Cerebellar cortex (tissue), 1 donor: ENCODE measurements at places on chromosomes 3 and 15.

- DNase-seq = no peak
Observed at GRCh38 chr15:92981333-92981732, 81.2 kb downstream of the CHD2 start.

DNA sequence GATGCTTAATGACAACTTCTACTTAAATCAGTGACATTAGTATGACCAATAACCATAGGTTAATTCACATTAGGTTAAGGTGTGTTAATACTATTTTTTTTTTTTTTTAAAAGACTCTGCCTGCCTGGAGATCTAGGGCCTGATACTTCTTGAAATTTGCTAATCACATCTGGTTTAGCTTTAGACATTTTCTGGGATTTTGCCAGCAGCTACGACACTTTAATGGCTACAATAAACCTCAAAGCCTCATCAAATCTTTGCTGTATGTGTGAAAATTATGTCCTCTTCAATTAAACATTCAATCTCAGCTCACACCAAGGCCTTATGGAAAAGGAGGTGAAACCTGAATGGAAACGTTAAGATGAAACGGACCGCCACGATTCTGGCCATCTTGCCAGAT is 167.9 kb downstream of the GREM1 start:
- DNase-seq = no peak

DNA sequence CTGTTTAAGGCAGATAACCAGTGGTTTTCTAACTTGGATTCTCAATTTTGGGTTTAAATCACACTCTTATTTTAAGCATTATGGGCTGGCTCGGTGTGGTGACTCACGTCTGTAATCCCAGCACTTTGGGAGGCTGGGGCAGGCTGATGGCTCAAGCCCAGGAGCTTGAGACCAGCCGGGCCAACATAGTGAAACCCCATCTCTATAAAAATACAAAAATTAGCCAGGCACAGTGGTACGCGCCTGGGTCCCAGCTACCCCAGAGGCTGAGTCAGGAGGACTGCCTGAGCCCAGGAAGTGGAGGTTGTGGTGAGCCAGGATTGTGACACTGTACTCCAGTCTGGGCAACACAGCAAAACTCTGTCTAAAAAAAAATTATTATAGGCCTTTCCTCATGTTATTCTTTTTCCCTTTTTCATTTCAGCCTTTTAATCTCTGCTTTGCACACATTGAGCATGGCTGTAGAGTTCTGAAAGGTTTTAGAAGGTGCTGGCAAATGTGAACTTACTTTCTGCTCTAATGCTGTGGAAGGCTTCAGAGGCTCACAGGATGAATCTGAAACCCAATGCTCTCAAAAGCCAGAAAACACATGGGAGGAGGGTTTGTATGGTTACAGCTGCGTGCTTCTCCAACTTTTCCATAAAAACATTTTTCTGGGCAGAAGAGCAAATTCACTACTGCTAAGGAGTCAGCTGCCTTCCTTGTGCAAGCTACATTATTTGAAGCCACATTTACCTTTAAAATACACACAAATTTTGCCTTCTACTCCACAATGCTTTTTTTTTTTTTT is 32.5 kb downstream of the CHAC1 start:
- no peak for DNase-seq

- no peak for DNase-seq
Observed at GRCh38 chr3:9214185-9214584, 35.3 kb downstream of the SRGAP3 start.

DNA sequence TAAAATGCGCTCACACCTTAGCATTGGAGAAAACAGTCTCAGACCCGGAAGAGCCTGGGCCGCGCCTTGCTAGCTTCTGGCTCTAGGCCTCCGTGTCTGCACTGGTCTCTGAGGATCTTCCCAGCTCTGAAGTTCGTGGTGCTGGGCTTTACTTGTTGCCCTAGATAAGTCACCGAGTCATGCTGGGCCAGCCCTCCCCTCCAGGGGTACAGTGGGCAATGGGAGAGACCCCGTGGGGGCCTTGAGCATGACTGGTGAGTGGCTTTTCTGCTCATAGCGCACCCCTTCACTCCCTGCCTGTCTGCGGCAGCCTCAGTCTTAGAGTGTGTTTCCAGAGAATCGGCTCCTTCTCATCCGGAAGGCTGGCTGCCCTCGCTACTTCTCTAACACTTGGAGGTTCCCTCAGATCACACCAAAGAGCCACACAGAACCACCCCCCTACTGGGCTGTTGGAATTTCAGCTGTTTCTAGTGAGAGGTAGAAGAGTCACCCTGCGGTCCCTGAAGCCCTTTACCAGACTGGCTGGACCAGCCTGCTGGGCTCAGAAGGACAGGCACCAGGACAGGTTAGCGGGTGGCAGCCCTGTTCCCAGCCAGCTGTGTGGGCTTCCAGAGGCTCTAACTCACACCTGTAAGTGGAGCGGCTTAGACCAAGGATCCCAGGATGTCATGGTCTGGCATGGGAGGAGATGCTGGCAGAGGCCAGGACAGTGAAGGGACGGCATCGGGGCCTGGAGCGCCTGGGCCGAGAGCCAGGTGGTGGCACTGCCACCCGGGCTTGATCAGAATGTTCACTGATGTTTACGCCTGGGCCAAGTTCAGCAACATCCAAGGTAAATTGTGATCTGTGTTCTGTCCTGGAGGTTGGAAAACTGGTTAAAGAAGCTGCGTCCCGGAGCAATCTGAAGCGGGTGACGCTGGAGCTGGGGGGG is 17.9 kb downstream of the ALDH1A3 start:
- DNase-seq = no peak

- DNase-seq = no peak
Observed at GRCh38 chr3:46742992-46743585, 25.4 kb upstream of the PRSS50 start.

- DNase-seq = no peak
Observed at GRCh38 chr3:154602241-154602640, 172.3 kb upstream of the GPR149 start.

DNA sequence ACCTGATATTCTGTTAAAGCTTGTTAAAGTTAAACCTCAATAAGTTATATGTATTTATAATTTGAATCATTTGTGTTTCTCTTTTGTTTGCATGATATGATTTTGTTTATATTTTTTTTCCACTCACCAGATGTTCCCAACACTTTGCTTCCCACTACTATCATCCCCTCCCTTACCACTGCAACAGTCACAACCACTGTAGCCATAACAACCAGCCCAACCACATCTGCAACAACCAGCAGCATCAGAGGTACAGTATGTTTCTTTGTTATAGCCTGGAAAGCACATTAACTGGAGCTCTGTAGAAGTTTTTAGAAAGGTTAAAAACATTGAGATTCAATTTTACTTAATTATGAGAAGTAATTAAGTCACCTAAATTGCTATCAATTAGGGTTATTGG is 1011.9 kb downstream of the VGLL3 start:
- DNase-seq = no peak

- no peak for DNase-seq
Observed at GRCh38 chr15:73393336-73393735, 24.6 kb upstream of the HCN4 start.

DNA sequence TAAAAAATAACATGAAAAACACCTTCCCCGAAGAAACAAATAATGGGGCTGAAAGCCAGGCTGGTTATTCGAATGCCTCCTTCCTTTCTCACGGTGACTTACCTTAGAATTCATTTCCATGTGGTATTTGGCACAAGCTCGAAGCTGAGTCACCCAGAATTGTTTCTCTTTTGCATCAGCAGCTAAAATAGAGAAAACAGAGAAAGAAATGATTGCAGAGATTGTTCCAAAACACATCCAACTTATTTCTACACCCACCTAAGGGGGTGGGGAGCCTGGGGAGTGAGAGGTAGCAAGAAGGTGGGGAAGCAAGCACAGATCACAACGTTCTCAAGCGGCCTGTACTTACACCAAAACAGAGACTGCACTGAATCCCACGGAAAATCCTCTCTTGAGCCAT is 104.7 kb downstream of the OSBPL10 start:
- DNase-seq = no peak

DNA sequence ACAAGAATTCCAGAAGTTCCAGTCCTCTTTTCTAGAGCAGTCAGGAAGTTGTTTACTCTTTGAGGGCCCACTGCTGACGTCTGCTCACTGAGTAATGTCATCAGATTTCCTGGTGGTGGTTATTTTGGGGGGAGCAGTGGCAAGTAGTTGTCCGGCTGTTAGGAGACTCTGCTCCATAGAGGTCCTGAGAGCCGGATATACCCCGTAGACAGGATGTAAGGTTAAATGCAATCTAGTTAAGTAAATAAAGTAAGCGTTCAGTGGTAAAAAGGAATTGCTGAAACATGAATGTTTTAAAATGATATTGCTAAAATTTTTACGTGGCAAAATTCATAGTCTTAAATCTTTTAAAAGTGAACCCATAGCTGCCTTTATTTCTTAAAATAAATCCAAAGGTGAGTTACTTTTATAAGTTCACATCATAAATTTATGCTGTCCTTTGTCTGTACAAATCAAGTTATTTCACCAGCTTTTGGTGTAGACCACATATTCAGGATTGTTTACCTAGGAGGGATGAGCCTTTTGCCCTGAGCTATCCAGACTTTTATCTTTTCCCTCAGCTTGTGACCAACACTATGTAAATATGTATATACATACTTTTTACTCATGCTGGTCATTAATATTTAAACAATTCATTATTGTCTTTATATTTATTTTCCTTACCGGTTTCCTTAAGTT is 65.8 kb downstream of the PDE8A start:
- no peak for DNase-seq

DNA sequence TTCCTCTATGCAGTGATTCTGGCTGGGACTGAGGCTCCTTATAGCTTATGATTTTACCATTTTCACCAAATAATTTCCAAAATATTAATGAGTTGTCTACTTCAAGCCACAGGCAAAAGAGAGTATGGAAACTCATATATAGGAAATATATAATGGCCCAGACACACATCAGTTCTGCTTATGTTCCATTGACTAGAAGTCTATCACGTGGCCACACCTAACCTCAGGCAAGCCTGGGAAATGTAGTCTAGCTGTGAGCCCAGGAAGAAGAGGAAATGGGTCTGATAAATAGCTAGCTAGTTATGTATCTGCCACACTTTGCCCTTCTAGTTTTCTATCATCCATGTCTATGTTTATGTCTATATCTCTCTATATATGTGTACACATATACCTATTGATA is 195.1 kb downstream of the OTOL1 start:
- DNase-seq = no peak

DNA sequence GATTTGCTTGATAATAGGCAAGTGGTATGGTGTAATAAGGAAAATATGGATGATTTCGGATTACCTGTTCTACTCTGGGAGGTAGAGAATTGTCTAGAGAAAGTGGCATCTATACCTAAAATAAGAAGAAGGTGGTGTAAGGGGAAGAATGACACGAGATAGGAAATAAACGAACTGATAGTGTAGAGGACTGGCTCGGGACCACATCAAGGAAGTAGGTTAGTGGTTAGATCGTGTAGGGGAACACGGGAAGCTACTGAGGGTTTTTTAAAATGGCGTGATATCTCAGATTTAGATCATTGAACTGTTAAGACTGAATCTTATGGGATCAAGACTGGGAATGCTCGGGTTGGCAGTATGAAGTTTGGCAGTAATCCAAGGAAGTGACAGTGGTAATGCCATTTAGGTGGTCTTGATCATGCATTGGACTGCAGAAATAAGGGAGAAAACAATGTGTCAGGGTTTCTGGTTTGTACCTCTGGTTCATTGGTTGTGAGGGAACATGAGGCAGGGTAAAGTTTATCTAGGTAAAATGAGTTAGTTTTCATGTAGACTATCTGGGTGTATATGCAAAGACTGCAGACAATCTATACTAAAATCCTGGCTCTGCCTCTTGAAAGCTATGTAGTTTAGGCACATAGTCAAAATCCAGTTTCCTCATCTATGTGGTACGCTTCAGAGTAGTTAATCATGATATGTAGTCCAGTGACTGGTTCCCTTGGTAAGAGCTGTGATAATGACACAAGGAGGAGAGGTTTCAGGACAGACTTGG is 7.4 kb downstream of the RPL14 start:
- DNase-seq = no peak

DNA sequence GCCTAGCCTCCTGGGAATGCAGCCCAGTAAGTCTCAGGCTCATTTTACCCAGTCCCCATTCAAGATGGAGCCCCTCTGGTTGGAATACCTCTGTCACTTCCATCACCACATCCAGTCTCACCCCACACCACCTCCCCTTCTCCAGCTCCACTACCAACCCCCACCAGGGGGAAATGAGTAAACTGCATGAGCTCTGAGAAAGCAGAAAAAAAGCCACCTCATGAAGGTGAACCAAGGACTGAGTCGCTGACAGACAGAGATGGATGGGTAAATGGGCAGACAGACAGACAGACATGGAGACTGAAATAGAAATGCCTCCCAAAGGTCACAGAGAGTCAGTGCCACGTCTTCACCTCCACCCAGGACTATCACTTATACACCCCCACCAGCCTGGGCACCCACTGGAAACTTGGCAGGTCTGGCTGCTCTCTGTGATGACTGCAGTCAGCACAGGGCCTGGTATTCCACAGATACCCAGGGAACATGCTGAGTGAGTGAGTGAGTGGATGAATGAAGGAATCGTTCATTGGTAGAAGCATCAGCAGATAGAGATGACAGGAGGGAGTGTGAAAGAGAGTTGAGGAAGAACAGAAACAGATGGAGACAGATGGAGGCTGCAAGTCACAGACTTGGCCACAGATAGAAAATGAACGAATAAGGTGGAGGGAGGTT is 4.9 kb upstream of the LOXL1 start:
- no peak for DNase-seq

DNA sequence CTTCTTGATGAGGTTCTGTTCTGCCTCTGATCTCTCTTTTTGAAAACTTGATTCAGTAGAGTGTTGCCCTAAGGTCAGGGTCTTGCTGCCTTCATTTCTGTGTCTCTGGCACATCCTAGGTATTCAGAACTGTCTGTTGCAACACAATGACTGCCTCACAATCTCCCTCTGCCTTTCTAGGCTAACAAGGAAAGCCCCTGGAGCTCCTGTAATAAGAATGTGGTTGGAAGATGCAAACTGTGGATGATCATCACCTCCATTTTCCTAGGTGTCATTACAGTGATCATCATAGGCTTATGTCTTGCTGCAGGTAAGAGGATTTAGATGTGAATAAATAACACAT is 7.0 kb downstream of the C3orf52 start:
- DNase-seq = no peak

- DNase-seq = no peak
Observed at GRCh38 chr3:128195802-128196201, 42.5 kb downstream of the EEFSEC start.
